ENCODE measurements at places on chromosomes 4 and X. TPM values are rescaled to one million over a fixed set of nuclear protein-coding genes. Genes with fewer than 3 reads are reported as not detected.

Gene GPC4
- 8.9 TPM for total RNA-seq

Gene AMOT
- 3.4 TPM for total RNA-seq

Gene SEPSECS
- total RNA-seq, result 5.5 TPM

Gene LINC00632
- 170 TPM for total RNA-seq

Gene ANXA3
- 33.5 TPM for total RNA-seq

Gene GAGE1
- total RNA-seq, result not detected

Gene STK32B
- 0.28 TPM for total RNA-seq

Gene SPINK2
- total RNA-seq, result not detected

Gene PPAT
- total RNA-seq, result 2.9 TPM

Gene WDFY3
- 54.6 TPM for total RNA-seq

Gene S100G
- total RNA-seq, result not detected

Gene NKRF
- total RNA-seq, result 4.2 TPM

Gene CT83
- not detected for total RNA-seq

Gene CTAG2
- not detected for total RNA-seq

Gene FRAS1
- total RNA-seq, result 1.3 TPM

Gene LCORL
- 6.8 TPM for total RNA-seq

Gene CFAP97
- 20.9 TPM for total RNA-seq

Gene SYNPO2
- total RNA-seq, result 303 TPM

Gene TCEAL6
- total RNA-seq, result not detected

Gene HSPA4L
- total RNA-seq, result 7.7 TPM

Gene UGT2B10
- not detected for total RNA-seq

Gene UPF3B
- 2.6 TPM for total RNA-seq

Gene CYTL1
- not detected for total RNA-seq

Gene NFKB1
- 17.0 TPM for total RNA-seq

Gene ARHGAP24
- 32.0 TPM for total RNA-seq

Gene AKAP14
- total RNA-seq, result not detected

Gene ZC4H2
- 4.2 TPM for total RNA-seq

Gene STAG2
- 27.2 TPM for total RNA-seq

Gene HHIP
- total RNA-seq, result 0.26 TPM

Gene FAT1
- 79.2 TPM for total RNA-seq

Gene PRDM8
- 1.9 TPM for total RNA-seq

Gene GRIA3
- total RNA-seq, result 1.1 TPM

Gene SASH3
- 0.70 TPM for total RNA-seq

Gene TXK
- total RNA-seq, result 0.37 TPM

Gene NXF2B
- not detected for total RNA-seq

Gene EXOC1L
- total RNA-seq, result not detected

Gene LAGE3
- 20.1 TPM for total RNA-seq

Gene VMA21
- 25.3 TPM for total RNA-seq

Gene CTAG1A
- total RNA-seq, result not detected

Gene AFM
- total RNA-seq, result not detected

Gene SPATA18
- 1.8 TPM for total RNA-seq

Gene RNF4
- 37.3 TPM for total RNA-seq

Gene FAM114A1
- total RNA-seq, result 13.1 TPM

Gene MAGEA1
- not detected for total RNA-seq

Gene ARR3
- not detected for total RNA-seq

Gene GLOD5
- total RNA-seq, result not detected

Gene TMEM154
- total RNA-seq, result 2.2 TPM

Gene UGT2B17
- 0.12 TPM for total RNA-seq

Gene ASB11
- 100 TPM for total RNA-seq

Gene GPC3
- total RNA-seq, result 1.1 TPM

Gene NLGN3
- total RNA-seq, result 0.51 TPM

Gene GYPA
- not detected for total RNA-seq

Gene TACC3
- 3.2 TPM for total RNA-seq

Gene JAKMIP1
- 0.15 TPM for total RNA-seq

Gene KLHL13
- 16.5 TPM for total RNA-seq
